NCI-H1417 (cell line): ENCODE measurements at places on chromosomes 2 and 18.

DNA sequence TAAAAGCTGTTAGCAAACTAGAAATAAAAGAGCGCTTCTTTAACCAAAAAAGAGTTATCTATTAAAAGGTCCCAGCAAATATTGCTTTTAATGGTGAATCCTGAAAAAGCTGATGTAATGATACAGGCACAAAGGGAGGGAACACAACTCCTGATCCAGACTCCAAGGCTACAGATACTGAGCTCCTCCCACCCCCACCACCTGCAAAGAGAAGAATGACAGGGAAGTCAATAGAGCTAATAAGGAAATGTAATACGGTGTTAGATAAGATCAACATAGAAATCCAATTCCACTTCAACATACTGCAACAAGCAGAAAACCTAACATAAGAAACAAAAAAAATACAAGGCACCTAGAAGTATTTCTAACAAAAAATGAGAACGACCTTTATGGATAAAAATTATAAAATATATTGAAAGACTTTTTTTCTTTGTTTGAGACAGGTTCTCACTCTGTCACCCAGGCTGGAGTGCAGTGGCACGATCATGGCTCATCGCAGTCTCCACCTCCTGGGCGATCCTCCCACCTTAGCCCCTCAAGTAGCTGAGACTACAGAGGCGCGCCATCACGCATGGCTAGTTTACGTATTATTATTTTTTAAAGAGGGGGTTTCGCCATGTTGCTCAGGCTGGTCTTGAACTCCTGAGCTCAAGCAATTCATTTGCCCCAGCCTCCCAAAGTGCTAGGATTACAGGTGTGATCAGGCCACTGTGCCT lies 192.2 kb downstream of the HDAC4 start:
- DNase-seq, result peak; percentile 53

- DNase-seq, result no peak
Measured at GRCh38 chr2:124953921-124954320, 928.8 kb downstream of the CNTNAP5 start.

- DNase-seq, result peak; percentile 50
Measured at GRCh38 chr2:1538663-1539062, 125.4 kb downstream of the TPO start.

DNA sequence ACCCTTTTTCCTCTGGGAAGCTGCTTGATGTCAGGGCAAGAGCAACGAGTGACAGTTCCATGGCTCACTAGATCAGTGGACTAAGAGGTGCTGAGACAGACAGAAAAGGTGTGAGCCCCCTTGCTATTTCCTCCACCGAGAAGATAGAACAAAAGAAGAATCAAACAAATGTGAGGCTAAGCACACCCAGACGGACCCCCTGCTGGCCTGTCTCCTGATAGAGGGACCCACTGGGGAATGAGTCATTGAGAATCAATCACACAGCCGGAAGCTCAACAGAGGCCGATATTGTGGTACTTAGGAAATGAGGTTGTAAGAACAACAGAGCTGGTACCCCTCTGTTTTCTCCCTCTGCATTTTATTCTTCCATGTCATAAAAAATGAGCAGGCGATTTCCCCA lies 89.8 kb upstream of the TEX51 start:
- no peak for DNase-seq

DNA sequence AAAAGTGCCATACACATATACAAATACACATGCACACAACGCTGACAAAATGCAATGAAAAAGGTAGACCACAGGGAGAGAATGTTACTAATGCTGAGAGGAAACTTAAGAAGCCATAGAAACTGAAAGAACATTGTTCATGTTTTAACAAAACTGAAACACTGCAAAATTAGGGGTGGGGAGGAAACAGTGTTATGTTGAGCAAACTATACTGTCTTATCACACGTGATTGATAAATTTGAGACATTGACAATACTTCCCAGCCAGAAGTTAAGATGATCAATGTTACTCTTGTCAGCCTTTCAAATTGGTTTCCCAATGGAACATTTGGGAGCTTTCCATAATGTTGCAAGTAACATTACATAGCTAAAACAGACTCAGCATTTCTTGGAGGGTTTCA lies 165.5 kb downstream of the L3MBTL4 start:
- no peak for DNase-seq
